T-helper 17 cell (primary cell): ENCODE measurements at places on chromosomes 6 and 20. TPM values are rescaled to one million over a fixed set of nuclear protein-coding genes. Genes with fewer than 3 reads are reported as not detected.

DNA sequence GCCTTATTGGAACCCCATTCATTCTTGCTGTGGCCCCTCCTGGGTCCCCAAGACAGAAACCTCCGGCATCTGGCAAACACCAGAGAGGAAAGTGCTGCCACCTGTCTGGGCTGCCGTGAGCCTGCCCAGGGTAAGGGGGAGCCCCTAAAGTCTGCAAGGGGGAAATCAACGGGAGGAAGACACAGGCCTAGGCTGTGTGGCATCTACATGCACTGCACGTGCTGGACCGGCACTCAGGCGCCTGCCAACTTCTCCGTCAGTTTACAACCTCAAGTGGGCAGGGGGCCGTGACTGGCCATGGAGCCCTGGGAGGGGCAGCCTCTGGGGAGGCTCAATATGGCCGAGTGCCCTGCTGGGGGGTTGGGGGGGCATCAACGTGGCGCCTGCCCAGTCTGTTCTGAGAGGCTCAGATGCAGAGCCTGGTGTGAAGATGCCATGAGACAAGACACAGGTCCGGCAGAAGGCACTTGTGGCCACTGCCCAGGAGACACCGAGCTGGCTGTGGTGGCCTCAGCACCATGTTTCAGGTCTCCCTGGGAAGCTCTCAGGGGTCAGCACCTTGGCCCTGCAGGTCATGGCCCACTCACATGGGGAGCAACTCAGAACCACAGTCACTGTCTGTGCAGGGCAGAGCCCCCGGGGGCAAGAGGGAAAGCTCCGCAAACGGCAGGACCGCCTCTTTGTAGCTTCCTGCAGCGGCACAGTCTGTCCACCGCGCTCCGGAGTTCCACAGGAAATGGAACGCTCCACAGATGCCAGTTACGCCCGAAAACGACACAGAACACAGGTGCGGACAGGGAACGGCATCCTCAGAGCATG, 8.4 kb downstream of the UCKL1 start:
- peak overlapping the region; percentile 90 for H3K4me3 ChIP-seq
- DNase-seq: no peak
- peaks cover 24% of the 10 kb centered on the region for H3K4me1 ChIP-seq
- H3K27ac ChIP-seq: peak overlapping the region; percentile 95

- H3K27ac ChIP-seq: no peak overlapping the region
- no peak overlapping the region for H3K4me3 ChIP-seq
- DNase-seq: no peak
- H3K27me3 ChIP-seq: peaks cover 4% of the 10 kb centered on the region
- H3K36me3 ChIP-seq: peaks cover 5% of the 10 kb centered on the region
These were observed 21.3 kb upstream of the TLDC2 start for GRCh38 chr20:36854348-36855240.

DNA sequence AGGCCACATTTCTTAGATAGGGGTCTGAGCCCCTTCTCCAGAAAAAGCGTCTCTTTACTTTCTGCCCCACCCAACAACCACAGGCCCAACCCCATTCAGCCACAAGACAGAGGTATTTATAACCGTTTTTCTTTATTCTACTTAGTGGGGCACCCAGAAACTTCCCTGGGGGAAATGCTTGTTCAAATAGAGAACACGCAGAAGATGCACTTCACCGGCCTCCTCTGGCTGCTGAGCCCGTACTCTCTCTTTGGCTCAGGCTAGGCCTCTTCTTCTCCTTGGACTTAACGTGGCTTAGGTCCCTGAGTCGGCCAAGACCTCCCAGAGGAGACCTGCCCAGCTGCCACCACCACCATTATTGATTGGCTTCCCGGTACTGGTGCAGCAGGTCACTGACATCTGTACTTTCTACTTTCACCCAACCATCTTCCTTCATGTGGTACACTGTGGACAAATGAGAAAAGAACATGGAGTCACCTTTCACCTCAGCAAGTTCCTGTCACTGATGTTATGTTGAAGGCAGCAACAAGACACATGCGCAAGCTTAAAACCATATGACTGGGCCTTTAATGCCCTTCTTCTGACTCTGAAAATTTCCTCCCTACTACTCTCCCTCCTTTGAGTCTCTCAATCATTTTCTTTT, 2.2 kb upstream of the TAP2 start:
- H3K27me3 ChIP-seq: no peaks in the 10 kb centered on the region
- H3K4me3 ChIP-seq: peak overlapping the region; percentile 67
- peaks cover 62% of the 10 kb centered on the region for H3K4me1 ChIP-seq
- DNase-seq: no peak

DNA sequence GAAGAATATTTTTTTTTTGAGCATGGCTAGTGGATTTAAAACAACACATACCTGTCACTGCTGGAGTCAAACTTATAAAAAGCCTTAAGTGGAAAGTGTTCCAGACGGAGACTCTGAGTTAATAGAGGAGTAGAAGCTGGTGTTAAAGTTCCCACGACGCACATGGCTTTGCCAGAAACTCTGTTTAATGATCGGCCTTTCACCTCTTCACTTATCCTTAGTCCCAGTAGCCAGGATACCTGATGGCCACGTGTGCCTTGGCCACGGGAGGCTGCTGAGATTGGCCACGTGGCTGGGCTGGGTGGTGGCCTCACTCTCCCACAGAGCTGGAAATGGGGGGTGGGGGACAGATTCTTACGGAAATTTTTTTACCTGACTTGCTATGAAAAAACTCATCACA, 333.1 kb downstream of the ZFAND3 start:
- H3K27me3 ChIP-seq: no peaks in the 10 kb centered on the region
- no peak for DNase-seq
- H3K4me3 ChIP-seq: no peak overlapping the region

GRCh38 chr6:44034931-44035345, 92.3 kb downstream of the MRPL14 start:
- peaks cover 7% of the 10 kb centered on the region for H3K4me1 ChIP-seq
- H3K27me3 ChIP-seq: peaks cover 46% of the 10 kb centered on the region
- no peak overlapping the region for H3K27ac ChIP-seq
- H3K36me3 ChIP-seq: peaks cover 2% of the 10 kb centered on the region

GRCh38 chr6:139699911-139700310, 325.5 kb upstream of the CITED2 start:
- no peak overlapping the region for H3K27ac ChIP-seq
- no peaks in the 10 kb centered on the region for H3K27me3 ChIP-seq
- H3K4me3 ChIP-seq: no peak overlapping the region
- no peaks in the 10 kb centered on the region for H3K36me3 ChIP-seq

- peak overlapping the region; percentile 58 for H3K4me3 ChIP-seq
- H3K27me3 ChIP-seq: no peaks in the 10 kb centered on the region
- DNase-seq: no peak
- H3K4me1 ChIP-seq: peaks cover 35% of the 10 kb centered on the region
- peak overlapping the region; percentile 92 for H3K27ac ChIP-seq
These were observed 537.9 kb downstream of the CD83 start for GRCh38 chr6:14655201-14656061.

- no peak overlapping the region for H3K4me3 ChIP-seq
- peaks cover 43% of the 10 kb centered on the region for H3K4me1 ChIP-seq
- DNase-seq: no peak
- H3K27me3 ChIP-seq: no peaks in the 10 kb centered on the region
- H3K36me3 ChIP-seq: peaks cover 2% of the 10 kb centered on the region
These were observed 22.9 kb downstream of the QKI start for GRCh38 chr6:163437466-163437865.

DNA sequence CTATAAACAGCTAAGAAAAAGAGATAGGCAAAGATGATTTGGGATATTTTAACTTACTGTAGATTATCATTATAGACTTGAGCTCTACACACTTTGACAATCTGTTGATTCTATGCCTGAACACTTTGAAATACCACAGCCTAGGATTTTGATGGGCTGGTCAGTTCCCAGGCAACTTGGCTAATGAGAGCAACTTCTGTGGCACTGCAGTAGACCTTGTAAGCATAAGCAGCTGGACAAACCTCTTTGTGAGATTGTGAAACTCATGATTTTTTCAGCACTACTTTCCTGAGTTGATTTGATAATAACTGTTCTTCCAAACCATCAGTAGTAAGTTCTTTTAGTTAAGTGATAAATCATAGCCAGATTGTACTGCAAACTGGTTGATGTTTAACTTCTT, 27.1 kb upstream of the ELOVL5 start:
- no peak overlapping the region for H3K4me3 ChIP-seq
- no peaks in the 10 kb centered on the region for H3K4me1 ChIP-seq
- no peak overlapping the region for H3K27ac ChIP-seq
- DNase-seq: no peak
- H3K27me3 ChIP-seq: no peaks in the 10 kb centered on the region
- no peaks in the 10 kb centered on the region for H3K36me3 ChIP-seq

DNA sequence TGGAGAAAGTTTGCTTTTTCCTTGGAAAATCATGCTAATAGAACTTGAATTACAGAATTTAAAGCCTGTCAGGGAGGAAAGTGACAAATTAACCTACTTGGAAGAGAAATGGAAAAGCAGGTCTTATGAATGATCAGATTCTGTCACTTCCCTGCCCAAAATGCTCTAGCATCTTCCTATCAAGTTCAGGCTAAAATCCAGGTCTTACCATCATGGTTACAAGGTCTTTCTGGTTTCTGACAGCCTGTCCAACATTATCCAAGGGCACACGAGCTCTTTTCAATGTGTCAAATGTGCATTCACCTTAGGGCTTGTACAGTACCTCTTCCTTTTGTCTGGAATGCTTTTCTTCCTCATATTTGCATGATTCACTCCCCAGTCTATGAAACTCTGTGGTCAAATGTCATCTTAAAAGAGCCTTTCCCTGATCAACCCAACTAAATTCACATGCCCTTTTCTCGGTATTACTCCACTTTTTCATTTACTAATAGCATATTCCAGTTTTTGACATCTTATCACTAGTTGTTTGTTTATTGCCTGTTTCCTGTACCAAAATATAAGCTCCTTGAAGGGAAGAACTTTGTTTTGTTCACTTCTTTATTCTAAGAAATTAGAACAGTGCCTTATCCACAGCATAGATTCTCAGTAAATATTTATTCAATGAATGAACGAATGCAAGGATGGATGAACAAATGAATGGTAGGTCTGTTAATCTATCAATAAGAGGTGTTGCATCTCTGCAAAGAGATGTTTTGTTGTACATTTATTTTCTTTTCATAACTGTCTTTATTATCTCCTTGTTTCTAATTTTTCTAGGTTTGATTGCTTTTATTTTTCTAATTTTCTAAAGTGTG, 139.5 kb downstream of the BCAS1 start:
- DNase-seq: no peak
- H3K27me3 ChIP-seq: no peaks in the 10 kb centered on the region
- no peak overlapping the region for H3K4me3 ChIP-seq
- H3K36me3 ChIP-seq: no peaks in the 10 kb centered on the region
- peaks cover 33% of the 10 kb centered on the region for H3K4me1 ChIP-seq
- no peak overlapping the region for H3K27ac ChIP-seq

- H3K4me3 ChIP-seq: no peak overlapping the region
- H3K4me1 ChIP-seq: no peaks in the 10 kb centered on the region
- H3K27me3 ChIP-seq: peaks cover 9% of the 10 kb centered on the region
- H3K36me3 ChIP-seq: no peaks in the 10 kb centered on the region
- H3K27ac ChIP-seq: no peak overlapping the region
These were observed 32.9 kb downstream of the FILIP1 start for GRCh38 chr6:75460681-75461080.

GRCh38 chr6:28523241-28523622, 2.4 kb upstream of the GPX5 start:
- peak overlapping the region; percentile 85 for H3K27ac ChIP-seq
- H3K4me1 ChIP-seq: peaks cover 25% of the 10 kb centered on the region
- H3K4me3 ChIP-seq: peak overlapping the region; percentile 84
- H3K36me3 ChIP-seq: peaks cover 3% of the 10 kb centered on the region
- peaks cover 67% of the 10 kb centered on the region for H3K27me3 ChIP-seq

DNA sequence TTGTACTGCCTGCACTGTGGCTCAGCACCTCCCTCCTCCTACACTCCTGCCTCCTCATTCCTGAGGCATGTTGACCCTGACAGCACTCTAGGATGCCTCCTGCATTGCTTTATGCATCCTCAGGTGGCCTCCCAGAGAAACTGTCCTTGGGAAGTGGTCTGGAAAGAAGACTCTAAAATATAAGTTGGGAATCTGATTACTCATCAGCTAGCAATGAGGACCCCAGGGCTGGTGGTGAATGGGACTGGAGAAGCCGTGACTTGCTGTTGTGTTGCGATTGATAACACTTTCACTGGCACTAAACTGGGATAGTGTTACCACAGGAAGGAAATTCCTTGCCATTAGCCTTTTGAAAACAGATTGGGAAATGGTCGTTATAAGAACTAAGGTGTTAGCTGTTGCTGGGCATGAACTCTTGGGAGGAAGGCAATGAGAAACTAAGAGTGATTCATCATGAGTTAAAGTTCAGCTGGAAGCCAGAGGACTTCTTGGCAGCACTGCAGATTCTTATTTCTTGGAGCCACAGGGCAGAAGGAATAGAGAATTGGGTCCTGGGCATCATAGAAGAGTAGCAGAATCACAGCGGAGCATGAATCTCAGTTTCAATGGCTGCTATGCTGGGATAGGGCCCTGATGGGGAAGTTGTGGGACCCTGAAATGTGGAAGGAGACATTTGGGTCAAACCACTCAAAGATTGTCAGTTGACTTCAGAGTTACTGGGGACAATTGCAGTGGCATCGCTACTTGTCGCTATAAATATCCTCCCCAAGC, 10.1 kb upstream of the SIRPD start:
- peaks cover 6% of the 10 kb centered on the region for H3K36me3 ChIP-seq
- H3K27ac ChIP-seq: no peak overlapping the region
- no peak overlapping the region for H3K4me3 ChIP-seq

DNA sequence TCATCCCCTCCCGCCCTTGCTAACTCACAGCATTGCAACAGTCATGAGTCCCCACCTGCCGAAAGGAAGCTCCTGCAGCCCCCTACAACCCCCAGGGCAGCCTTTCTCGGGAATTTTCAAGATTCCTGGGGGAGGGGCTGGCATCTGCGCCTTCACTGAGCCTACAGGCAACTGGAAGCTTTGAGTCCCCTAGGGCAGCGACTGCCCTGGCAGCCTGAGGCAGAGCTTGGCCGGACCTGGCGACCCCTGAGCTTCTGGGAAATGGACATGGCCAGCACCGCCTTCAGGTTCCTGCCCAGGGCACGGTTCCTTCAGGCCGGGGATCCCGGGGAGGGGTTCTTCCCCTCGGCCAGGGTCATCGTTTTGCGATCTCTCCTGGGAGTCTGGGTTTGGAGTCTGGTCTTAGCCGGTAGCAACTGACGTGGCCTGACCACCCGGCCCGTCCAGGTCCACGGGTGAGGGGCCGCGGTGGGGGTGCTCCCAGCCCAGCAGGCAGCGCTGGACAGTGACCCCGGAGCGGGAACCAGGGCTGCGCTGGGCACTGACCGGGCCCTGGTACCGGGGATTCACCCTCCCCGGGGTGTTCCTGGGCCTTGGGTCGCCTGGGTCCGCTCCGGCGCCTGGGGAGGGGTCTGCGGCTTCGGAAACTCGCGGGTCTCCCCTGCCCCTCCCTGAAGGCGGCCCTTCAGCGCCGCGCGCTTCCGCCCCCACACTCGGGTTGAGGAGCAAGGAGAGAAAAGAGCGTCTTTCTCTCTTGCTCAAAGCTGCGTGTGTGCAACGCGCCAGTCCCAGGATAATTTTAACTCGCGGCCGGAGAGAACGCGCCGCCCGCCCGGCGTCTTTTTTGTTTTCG, 593 bp upstream of the COL9A3 start:
- no peak overlapping the region for H3K27ac ChIP-seq
- H3K4me1 ChIP-seq: peaks cover 13% of the 10 kb centered on the region
- H3K36me3 ChIP-seq: peaks cover 2% of the 10 kb centered on the region
- no peak for DNase-seq
- H3K27me3 ChIP-seq: peaks cover 11% of the 10 kb centered on the region
- peak overlapping the region; percentile 33 for H3K4me3 ChIP-seq

PPIL1 gene
- 4.5 TPM for total RNA-seq

CFAP206 gene
- total RNA-seq: 0.30 TPM

SLC16A10 gene
- 6.3 TPM for total RNA-seq

CDH4 gene
- 0.55 TPM for total RNA-seq

C20orf141 gene
- not detected for total RNA-seq

ANGPT4 gene
- not detected for total RNA-seq

PNPLA1 gene
- not detected for total RNA-seq
